ENCODE measurements at places on chromosomes 1 and 21.

GRCh38 chr1:48674641-48675040 lies 102.0 kb downstream of the BEND5 start:
- no peak for DNase-seq

- DNase-seq, result no peak
Observed at GRCh38 chr1:154759196-154759595, 110.9 kb downstream of the KCNN3 start.

DNA sequence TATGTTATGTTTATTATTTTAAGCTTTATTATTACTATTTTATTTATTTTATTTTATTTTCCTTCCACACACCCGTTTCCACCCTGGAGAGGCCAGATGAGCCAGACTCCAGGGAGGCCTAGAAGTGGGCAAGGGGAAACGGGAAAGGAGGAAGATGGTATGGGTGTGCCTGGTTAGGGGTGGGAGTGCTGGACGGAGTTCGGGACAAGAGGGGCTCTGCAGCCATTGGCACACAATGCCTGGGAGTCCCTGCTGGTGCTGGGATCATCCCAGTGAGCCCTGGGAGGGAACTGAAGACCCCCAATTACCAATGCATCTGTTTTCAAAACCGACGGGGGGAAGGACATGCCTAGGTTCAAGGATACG lies 468 bp upstream of the MX1 start:
- no peak for DNase-seq

- no peak for DNase-seq
Observed at GRCh38 chr1:109882288-109883245, 28.1 kb upstream of the CSF1 start.

GRCh38 chr1:106465666-106466065 lies 590.8 kb upstream of the PRMT6 start:
- DNase-seq, result no peak

DNA sequence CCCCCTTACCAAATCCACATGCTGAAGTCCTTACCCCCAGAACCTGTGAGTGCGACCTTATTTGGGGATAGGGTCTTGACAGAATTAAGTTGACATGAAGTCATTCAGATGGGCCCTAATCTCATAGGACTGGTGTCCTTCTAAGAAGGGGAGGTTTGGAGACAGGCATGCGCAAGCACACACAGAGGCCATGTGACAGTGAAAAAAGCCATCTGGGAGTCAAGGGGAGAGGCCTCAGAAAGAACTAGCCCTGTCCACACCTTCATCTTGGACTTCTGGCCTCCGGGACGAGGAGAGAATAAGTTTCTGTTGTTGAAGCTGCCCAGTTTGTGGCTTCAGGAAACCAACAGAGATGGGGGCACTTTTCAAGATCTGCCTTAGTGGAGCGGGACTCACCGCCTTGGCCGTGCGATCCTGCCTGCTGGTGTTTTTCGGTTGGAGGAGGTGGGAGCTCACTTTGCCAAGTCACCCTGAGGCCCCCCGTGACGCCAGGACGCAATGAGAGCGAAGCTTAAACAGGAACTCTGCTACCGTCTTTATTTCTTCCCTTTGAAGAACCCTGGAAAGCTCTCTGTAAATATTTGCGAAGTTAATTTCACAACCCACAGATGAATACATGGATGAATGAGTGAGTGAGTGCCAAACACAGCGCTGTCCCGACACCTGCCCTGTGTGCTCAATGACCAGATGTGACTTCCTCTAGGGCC lies 42.5 kb upstream of the C1orf174 start:
- DNase-seq, result no peak

DNA sequence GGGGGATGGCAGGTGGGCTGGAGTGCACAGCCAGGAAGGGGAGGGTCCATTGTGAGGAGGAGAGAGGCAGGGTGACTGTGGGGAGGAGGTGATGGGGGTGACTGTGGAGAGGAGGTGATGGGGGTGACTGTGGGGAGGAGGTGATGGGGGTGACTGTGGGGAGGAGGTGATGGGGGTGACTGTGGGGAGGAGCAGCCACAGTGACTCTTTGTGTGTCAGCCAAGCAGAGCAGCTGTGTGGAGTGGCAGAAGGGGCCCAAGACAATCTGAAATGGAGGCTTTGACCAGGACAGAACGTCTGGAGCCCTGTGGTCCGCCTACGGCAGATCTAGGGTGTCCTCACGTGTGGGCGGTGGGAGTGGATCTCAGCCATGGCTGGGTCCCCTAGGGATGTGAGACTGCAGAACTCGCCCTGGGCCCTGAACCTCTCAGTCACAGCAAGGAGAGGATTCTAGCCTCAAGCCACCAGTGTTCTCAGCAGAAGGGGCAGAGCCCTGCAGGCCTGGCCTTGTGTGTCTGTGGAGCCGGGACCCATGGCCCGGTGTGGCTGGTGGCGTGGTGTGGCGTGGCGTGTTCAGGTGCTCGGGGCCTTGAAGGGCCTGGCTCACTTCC lies 81.5 kb downstream of the OBSCN start:
- DNase-seq, result no peak

All from right lung (tissue), 10 donors.